Smooth muscle cell of the umbilical artery (primary cell): ENCODE measurements at places on chromosomes 7 and 10. TPM values are rescaled to one million over a fixed set of nuclear protein-coding genes. Genes with fewer than 3 reads are reported as not detected.

ANKMY2 gene
- 24.1 and 40.6 TPM in 2 replicates for total RNA-seq

CPA2 gene
- not detected in 2 replicates for total RNA-seq

PILRA gene
- 0.89 TPM in 1 of 2 replicates, not detected in the other for total RNA-seq

RAPGEF5 gene
- total RNA-seq, result 1.5 and 1.6 TPM in 2 replicates

WDR86 gene
- 8.6 TPM in 1 of 2 replicates, not detected in the other for total RNA-seq
